Ammon's horn (tissue), 1 donor: ENCODE measurements at places on chromosomes 1 and 21.

GRCh38 chr1:163054181-163054591 is 15.0 kb upstream of the RGS4 start:
- no peak for DNase-seq

DNA sequence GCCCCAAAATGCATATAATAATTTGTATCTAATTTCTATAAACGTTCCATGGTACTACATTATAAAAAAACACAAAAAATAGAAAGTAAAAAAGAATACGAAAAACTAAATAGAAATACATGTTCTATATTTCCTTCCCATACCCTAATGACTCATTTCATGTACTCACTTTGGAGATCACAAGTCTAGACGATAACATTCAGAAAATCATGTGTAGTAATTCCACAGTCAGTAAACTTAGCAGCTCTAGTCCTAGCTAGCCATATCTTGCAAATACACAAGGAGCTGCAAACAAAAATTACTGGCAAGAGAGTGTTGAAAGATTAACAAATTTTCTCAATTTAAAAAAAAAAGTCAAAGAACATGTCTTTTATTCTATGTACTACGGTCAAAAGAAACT is 1.4 kb downstream of the GOLPH3L start:
- no peak for DNase-seq

DNA sequence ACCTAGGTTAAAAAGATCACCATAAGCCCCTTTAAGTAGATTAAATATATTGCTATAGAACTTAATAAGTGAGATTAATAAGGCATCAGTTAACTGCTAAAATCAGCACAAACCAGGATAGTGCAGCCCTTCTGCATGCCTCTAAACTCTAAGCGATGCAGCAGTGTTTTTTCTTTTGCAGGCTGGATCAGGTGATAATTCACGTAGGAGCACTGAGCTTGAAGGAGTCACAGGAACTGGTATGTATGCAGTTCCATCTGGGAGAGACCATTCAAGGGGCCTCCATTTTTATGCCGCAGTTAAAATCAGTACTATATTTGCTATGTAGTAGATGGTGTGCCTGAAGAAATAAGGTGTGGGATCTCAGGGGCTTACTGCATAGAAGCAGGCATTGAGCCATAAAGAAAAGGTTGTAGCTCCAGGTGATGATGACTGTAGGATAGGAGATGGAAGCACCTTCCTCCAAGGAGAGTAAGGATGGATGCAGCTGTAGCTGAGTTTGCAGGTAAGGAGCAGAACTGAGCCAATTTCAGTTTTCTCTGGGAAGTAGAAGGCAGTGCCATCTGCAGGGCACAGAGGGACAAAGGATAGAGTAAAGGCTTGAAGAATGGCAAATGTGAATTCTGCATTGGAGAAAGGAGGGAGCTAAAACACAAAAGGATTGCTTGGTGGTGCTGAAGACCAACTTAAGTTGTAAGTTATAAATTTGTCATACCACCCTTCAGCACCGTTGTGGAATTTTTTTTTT is 22.6 kb downstream of the NPL start:
- no peak for DNase-seq

DNA sequence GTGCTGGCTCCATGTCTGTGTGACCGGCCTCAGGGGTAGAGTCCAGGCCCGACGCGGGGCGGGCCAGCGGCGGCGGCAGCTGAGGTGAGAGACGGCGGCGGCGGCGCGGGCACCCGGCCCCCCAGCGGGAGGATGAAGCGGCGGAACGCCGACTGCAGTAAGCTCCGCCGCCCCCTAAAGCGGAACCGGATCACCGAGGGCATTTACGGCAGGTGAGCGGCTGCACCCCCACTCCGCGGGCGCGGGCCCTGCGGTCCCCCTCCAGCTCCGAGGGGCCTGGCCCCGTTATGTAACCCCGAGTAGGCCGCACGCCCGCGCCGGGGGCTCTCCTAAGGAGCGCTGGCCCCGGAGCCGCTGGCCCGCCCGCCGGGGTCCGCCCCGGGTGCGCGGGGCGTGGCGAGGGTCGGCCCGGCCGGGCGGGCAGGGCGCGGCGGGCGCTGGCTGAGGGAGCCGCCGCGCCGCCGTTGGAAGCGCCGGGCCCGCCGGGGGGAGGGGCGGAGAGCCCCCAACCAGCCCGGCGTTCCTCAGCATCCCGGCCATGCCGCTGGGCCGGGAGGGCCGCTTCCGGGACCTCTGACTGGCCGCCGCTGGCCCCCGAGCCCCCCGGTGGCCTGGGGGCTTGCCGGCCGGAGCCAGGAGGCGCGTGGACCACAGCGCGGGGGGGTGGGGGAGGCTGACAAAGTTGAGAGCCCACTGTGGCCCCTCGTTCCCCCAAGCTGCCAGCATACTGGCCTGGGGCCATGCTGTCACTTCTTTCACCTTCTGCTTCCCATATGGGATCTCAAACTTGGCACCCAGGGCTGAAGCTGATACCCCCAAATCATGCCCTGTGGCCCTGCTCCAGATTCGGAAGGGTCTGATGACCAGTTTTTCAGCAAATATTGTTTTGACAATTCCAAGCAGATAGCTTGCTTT is 527 bp downstream of the MACO1 start:
- peak; percentile 9 for DNase-seq

DNA sequence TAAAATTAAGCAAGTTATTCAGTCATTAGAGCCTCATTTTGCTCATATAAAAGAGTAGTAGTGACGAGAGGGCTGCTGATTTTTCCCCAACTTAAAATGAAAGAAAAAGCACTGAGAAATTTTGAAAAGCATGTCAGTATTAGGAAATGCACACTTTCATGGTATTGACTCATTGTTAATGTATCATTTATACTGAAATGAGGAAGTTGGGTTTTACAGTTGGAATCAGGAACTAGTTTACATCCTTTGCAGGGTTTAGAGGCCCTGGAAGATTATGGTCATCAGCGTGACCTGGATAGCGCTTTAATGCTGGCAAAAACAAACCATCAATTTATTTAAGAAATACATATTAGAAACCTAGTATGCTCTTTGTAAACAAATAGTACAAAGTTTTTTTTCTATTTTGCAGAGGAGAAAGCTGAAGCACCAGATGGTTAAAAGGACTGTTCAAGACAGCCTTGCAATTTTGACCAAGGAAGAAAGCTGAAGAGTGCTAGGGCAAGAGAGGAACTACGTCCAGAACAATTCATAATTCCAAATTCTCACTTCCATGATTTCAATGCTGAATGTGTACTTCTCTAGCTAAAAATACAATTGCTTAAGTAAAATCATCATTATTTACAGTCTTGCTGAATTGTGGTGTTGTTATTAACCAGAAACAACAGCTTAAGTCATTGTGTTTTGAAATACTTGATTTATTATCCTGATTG is 94.8 kb upstream of the SGIP1 start:
- DNase-seq, result no peak

DNA sequence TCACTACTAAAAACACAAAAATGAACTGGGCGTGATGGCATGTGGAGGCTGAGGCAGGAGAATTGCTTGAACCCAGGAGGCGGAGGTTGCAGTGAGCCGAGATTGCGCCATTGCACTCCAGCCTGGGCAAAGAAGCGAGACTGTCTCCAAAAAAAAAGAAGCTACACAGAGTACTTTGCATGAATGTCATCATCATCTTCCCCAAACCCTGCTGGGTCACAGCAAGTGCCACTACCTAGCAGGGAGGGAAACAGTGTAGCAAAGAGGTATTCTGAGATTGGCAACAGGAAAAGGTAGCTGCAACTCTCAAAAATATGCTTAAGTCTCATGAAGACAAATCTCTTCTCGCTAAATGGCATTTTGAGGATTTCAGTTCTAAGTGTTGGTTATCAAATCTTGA is 12.8 kb downstream of the NDC1 start:
- DNase-seq, result no peak

- DNase-seq, result no peak
These were observed 1.1 kb downstream of the PLXNA2 start for GRCh38 chr1:208242941-208243526.

- DNase-seq, result peak; percentile 95
These were observed at the start of gene BRINP2 for GRCh38 chr1:177170756-177171535. Gene BRINP2 (plus strand): TSS chr1:177170958. CDS start chr1:177229877, 58,919 bp downstream.

DNA sequence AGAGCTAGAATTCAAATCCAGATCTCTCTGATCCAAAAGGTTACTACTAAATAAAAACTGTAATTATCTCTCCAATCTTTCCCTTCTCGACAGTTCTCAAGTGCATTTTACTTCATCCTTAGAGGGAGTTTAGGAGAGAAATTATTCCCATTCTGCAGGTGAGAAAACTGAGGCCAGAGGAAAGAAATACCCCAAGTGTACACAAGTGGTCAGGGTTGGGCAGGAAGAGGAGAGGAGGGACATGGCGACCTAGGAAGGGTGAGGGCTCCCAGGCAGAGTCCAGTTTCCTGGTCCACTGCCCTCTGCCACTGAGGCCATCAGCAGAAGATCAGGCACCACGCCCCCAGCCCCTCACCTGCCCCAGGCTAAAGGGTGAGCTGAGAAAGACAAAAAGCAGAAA is 127.1 kb upstream of the RUNX3 start:
- no peak for DNase-seq

- DNase-seq, result no peak
These were observed 279.1 kb downstream of the PCP4 start for GRCh38 chr21:40146216-40146837.

GRCh38 chr21:27275294-27275927 is 308.5 kb upstream of the ADAMTS5 start:
- peak; percentile 17 for DNase-seq

DNA sequence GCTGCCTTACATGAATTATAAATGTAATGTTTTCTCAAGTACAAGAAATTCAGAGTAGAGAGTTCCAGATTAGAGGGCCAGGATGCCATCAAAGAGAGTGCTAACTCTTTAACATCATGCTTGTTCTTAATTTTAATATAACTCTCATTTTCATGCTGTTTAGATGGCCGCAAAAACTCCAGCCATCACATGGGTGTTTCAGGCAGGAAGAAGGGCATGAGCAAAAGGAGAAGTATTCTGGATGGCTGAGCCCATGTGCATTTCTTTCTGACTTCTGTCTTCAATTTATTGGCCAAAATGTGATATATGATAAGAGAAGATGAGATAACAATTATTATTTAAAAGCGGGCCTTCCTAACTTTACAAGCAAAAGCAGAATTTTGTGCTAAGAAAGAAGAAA is 1328.6 kb downstream of the MRPL39 start:
- no peak for DNase-seq

GRCh38 chr1:107777664-107778047 is 187.3 kb downstream of the VAV3 start:
- no peak for DNase-seq

GRCh38 chr1:28761189-28761588 is 24.4 kb downstream of the YTHDF2 start:
- no peak for DNase-seq

DNA sequence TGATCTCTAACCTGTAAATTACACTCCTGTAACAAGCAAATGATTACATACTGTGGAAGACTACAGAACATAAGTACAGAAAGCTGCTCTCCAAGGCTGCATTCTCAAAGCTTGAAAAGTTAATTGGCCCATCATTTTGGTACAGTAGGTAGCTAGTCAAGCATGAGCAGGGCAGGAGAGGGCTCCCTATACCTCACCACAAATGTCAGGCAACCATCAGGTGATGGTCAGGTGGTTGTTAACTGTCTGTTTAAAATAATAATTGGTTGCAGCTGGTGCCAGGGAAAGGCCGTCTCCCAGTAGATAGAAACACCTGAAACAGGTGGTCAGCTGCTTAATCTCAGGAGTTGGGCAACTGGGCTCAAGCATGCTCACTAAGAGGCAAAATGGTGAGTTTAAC is 13.1 kb upstream of the SLC1A7 start:
- no peak for DNase-seq

DNA sequence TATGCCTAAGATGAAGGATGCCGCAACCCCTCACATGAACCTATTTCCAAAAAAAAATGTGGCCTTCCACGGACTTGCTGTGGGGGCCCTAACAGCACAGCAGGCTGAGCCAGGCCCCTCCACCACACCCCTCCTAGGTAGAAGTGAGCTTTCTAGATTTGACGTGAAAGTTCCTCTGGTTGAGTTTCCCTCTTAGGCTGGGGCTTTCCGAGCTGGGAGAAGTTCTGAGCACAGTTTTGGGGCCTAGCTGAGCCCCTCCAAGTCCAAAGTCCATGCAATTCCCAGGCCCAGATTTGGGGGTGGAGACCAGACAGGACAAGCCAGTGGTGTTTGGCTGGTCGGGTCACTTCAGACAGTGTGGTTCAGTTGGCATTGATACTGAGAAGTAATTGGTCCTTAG is 13.8 kb upstream of the PHLDA3 start:
- no peak for DNase-seq

GRCh38 chr1:162876751-162877150 is 15.8 kb upstream of the CCDC190 start:
- no peak for DNase-seq

GRCh38 chr1:210288116-210288515 is 40.6 kb upstream of the HHAT start:
- no peak for DNase-seq

GRCh38 chr1:17235135-17235885 is 13.6 kb upstream of the PADI3 start:
- no peak for DNase-seq

GRCh38 chr1:172588296-172589291 is 55.6 kb downstream of the SUCO start:
- DNase-seq, result no peak

- DNase-seq, result no peak
These were observed 891 bp downstream of the HMGN1 start for GRCh38 chr21:39348040-39348354.

- DNase-seq, result no peak
These were observed 78.5 kb upstream of the CAMK1G start for GRCh38 chr1:209505044-209505443.

DNA sequence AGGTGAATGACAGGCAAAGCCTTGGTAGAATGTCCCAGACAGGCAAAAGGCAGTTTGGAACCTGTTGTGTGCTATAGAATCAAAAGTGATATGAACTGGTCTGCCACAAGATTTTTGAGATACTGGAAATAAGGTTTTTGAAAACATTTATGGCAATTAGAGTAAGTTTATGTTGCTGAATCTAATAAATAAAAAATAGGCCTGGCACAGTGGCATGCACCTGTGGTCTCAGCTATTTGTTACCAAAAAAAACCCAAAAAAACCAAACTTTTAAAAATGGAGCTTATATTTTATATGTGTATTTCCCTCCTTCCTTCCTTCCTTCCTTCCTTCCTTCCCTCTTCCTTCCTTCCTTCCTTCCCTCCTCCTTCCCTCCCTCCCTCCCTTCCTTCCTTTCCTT is 76.4 kb upstream of the ARTN start:
- no peak for DNase-seq

GRCh38 chr1:7299994-7300393 is 471.1 kb upstream of the VAMP3 start:
- DNase-seq, result no peak

GRCh38 chr1:229980009-229980408 is 87.0 kb upstream of the GALNT2 start:
- DNase-seq, result no peak

DNA sequence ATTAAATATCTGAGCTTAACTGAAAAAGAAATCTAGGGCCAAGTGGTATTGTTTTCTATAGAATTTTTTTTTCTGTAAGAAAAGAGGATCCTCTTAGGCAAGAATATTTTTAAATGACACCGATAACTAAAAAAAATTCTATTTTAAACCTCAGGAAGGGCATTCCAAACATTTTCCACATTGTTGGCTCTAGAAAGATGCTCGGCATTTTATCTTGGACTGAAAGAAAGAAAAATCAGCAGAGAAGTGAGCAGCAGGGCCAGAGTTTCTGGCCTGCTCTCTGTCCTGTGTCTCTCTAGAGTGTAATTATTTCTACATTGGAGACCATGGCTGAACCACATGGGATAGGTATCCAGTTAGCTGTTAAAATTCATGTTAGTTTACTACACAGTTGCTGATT is 192.5 kb upstream of the GREM2 start:
- no peak for DNase-seq
